Dermis microvascular lymphatic vessel endothelial cell (primary cell): ENCODE measurements at places on chromosomes 16 and 17.

DNA sequence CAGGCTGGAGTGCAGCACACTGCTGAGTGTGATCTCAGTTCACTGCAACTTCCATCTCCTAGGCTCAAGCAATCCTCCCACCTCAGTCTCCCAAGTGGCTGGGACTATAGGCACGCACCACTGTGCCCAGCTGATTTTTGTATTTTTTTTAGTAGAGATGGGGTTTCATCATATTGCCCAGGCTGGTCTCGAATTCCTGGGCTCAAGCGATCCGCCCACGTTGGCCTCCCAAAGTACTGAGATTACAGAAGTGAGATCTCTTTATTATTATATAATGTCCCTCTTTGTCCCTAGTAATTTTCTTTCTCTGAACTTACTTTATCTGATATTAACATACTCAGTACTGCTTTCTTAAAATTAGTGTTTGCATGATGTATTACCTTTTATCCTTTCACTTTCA lies 8.3 kb downstream of the CFAP97D1 start:
- DNase-seq, result no peak

DNA sequence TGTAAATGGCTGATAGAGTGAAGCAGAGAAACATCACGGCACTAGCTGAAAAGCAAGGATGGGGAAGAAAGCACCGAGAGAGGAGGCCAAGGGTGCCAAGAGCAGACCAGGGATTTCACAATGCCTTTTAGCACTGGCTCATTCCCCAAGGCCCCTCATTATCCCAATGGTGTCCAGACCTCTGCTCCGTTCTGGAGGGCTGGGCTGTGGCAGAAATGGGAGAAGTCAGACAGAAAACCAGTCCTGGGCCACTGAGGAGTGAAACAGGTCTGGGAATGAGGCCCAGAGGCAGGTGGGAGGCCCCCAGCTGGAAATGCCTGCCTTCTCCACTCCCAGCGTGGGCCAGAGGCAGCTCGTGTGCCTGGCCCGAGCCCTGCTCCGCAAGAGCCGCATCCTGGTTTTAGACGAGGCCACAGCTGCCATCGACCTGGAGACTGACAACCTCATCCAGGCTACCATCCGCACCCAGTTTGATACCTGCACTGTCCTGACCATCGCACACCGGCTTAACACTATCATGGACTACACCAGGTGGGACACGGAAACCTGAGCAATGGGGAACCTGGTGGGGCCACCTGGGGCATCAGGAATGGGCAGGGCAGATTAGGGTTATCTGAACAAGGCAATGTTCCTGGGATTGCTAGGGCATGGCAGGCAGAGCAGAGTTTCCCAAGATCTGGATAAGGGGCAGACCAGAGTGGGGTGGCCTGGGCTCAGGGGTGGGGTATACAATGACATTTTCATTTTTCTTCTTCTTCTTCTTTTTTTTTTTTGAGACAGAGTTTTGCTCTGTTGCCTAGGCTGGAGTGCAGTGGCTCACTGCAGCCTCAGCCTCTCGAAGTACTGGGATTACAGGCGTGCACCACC lies 20.3 kb downstream of the ANKRD40 start:
- DNase-seq, result no peak

DNA sequence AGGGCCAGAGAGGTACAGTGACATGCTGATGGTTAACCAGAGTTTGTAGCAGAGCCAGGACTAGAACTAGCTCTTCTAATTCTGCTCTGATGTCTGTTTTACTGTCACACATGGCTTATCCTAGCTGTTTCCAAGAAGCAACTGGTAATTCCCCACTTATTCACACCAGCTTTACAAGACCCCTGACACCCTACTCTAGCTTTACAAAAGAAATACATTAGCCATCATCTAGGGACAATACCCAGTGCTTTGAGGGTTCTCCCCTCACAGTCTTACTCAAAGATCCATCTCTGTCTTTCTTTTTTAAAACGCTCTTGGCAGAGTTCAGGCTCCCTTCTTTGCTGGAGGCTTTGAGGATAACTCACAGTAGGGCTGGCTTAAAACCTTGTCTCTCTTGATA lies 197.3 kb upstream of the PMFBP1 start:
- no peak for DNase-seq

DNA sequence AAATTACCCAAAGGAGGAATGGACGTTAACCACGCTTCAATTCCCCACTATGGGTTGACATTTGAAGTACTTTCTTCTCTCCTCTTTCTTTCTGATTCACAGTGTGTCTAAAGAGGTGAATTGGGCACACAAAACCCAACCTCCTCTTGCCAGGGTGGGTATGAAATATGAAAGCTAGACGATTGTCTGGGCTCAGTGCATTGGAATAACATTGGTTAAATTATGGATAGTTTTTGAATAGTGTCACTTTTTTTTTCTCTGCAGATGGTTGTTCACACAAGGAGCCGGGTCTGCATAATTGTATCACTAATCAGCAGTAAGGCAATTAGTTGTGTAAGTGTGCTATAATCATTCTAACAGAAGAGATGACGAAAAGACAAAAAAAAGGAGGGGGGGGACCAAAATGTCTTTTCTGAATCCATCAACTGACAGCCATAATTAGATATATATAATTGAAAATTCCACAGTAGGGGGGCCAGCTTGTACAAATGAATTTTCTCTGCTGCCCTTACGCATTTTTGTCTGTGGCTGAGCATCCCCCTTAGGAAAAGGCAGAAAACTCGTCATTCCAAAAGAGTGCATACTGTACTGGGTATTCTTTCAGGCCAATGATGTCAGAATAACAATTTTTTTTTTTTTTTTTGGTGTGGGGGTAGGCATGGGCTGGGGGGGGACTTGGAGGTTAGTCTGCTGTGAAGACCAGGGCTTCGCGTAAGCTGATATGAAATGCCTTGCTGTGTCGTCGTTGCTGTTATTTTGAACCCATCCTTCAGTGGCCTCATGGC lies 307.5 kb upstream of the SALL1 start:
- DNase-seq, result no peak

DNA sequence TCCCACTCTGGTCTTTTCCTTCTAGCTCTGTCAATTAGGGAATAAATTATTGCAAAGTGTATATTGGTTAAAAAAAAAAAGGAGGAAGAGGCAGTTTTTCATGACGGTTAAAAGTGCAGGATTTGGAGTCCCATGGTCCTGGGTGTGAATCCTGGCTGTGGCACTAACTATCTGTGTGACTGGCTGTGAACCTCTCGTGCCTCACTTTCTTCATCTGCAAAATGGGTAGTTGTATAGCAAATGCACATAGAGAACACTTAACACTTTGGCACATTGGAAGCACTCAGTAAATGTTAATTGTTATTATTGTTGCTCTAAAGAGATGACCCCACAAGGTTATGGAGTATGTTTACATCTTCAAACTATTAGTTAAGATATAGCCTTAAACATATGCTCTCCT lies 10.5 kb upstream of the KRT23 start:
- DNase-seq, result no peak

- DNase-seq, result no peak
Observed at GRCh38 chr17:1542316-1542715, 20.3 kb downstream of the PITPNA start.

DNA sequence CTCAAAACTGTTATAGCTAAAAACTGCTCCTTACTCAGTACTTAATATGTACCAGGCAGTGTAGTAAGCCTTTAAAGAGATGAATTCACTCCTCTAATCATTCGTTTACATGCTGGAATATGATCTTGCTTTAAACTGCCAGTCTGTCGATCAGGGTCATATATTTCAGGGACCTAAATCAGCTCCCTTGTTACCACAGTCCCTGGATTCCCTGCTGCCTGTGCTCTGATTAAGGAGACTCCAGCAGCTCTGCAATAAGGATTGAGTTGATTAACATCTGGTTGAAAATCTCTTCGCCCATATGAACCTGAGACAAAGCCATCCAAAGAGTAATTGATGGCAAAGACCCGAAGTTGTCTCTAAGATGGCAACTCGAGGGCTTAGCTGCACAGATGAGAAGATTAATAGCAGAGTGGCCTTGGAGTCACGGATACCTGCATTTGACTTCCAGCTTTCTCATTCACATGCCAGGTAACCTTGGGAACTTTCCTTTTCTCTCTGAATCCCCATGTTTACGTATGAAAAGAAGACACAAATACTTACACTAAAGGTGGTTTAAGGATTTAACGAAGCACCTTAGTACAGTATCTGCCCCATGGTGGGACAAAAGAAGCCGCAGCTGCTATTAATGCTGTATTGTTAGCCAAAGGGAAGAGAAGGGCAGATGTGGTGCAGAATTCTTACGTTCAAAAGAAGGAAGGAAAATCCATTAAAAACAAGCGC lies 68.2 kb downstream of the VAT1L start:
- no peak for DNase-seq

GRCh38 chr17:39627712-39628516 lies 1.2 kb downstream of the PPP1R1B start:
- no peak for DNase-seq

DNA sequence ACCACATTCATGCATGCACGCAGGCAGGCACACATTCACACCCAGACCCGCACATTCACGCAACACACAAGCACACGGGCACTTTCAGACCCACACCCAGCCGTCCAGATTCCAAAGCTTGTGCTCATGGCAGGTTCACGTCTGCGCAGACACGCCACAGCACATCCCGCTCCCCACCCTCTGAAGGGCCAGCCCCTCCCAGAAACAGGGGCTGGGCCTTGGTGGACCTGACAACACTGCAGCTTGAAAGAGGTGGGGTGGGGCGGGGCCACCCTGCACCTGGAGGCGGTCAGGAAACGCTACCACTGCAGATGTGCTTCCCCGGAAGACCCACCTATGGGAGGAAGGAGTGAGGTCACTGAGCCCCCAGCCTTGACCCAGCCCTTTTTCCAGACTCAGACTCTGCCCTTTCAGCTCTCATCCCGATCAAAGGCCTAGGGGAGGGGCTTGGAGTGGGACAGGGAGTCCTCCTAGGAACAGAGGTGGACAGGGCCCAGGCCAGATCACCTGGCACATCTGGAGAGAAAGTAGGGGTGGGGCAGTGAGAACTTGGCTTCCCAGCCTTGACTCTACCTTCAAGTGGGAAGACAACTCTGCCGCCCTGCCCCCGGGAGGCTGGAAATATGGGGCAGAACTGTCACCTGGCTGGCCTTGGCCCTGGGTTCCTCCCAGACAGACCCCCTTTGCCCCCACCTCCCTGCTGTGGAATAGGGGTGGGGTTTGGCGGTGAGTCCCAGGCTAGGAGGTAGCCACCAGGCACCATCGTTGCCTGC lies 11.0 kb downstream of the P3H4 start:
- no peak for DNase-seq

- DNase-seq, result no peak
Observed at GRCh38 chr17:67015001-67015400, 29.4 kb upstream of the CACNG1 start.

GRCh38 chr16:53220585-53220984 lies 165.8 kb downstream of the CHD9 start:
- peak; percentile 74 for DNase-seq

- no peak for DNase-seq
Observed at GRCh38 chr16:71364133-71364681, 5.7 kb downstream of the CALB2 start.

GRCh38 chr16:25135254-25135878 lies 23.8 kb downstream of the LCMT1 start:
- no peak for DNase-seq

GRCh38 chr17:3502466-3502865 lies 26.7 kb downstream of the ASPA start:
- no peak for DNase-seq

- DNase-seq, result no peak
Observed at GRCh38 chr16:3215601-3216262, 19.2 kb downstream of the ZNF200 start.

DNA sequence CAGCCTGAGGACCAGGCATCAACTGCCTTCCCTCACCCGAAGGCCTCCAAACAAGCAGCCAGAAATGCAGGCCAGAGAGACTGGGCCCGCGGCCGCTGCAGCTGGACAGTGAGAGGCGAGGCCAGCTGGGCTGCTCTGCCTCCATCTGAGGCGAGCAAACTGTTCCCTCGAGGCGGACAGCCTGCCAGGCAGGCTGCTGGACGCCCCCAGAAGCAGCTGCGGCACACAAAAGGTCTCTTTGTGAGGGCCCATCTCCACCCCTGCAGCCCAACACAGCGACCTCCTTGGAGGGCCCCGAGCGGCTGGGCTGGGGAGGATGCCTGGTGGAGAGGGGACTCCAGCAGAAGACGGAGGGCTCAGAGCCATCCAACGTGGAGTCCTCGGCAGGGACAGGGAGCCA lies 4.7 kb downstream of the CORO7 start:
- no peak for DNase-seq

GRCh38 chr16:70758786-70759185 lies 42.2 kb downstream of the VAC14 start:
- DNase-seq, result no peak

- no peak for DNase-seq
Observed at GRCh38 chr16:28001184-28001583, 62.3 kb downstream of the GSG1L start.

DNA sequence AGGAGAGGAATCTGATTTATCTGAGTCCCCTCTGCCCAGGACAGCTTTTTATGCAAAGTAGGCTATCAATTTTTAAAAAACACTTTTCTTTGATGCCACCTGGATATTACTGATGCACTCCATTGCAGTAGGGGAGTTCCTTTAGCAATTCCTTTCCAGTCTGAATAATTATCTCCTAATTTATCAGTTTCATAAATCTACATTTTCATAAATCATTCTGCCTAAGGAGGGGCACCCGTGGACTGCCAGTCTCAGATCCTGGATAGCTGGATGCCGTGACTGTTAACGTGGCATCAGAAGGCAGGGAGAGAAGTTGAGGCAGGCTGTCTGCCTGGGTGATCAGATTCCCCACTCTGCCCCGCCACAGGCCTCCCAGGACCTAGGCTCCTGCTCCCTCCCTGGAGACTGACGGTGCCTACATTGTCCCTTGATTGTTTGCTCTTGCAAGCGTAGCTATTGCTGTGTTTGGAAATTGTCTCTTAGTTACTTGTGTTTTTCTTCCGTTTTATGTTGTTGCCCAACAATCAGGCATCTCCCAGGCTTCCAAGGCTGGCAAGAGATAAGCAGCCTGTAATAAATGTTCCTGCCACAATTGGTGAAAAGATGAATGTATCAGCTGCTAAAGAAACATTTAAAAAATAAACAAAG lies 75.2 kb downstream of the KATNIP start:
- DNase-seq, result peak; percentile 88

GRCh38 chr17:1186923-1187771 lies 7.4 kb upstream of the ABR start:
- DNase-seq, result peak; percentile 44

GRCh38 chr17:73393962-73394361 lies 82.2 kb upstream of the CDC42EP4 start:
- DNase-seq, result no peak

- DNase-seq, result peak; percentile 53
Observed at GRCh38 chr16:69087161-69087581, 18.3 kb upstream of the HAS3 start.

DNA sequence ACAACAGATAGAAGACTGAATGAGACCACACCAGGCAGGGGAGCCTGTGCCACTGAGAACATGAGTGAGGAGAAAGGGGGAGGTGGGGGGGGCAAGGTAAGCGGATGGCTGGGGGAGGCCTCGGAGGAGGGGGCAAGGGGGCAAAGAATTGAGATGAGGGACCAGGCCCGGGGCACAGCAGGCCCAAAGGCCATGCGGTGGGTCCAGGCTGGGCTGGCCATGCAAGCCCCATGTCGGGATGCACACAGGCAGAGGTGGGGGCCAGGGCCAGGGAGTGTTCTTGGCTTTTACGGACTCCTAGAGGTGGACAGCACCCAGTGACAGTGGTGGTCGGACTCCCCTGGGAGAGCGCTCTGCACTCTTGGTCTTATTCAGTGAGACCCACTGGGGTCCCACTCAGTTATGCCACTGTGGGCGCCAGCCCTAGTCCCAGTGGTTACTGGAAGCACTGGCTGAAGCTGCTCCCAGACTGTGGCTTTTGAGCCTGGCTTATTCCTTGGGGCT lies 4.8 kb upstream of the MTHFSD start:
- DNase-seq, result no peak
